Stimulated activated CD4-positive, alpha-beta T cell treated with anti-CD3 and anti-CD28 coated beads, Interleukin-15, amount 100 ng/mL, for 48 hours (primary cell): ENCODE measurements at places on chromosomes 13 and 19.
A peak's percentile ranks its signal among the peaks of the same experiment; 100 is the strongest.

DNA sequence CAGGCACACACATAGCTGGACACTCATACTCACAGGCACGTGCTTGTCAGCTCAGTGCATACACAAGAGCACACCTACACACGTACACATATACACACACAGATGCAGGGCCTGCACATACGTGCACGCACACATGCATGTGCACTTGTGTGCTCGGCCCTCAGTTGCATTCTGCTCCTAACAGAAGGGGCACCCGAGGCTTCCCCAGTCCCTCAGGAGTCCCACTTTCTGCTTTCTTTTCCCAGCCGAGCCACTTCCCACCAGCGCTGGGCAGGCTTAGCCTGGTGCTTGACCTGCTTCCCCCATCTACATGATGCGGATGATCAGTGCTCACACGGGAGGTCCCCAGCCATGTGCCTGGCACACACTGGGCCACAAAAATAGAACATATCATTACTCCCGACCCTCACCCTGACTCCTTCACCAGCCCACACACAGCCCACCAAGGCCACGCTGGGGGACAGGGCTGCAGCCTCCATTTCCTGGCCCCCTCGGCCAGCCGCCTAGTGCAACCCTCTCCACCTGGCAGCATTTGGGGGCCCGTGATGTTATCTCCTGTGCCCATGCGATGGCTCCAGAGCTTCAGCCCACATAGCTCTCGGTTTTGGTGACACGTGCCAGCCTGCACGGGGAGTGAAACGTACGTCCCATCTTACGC, 125.2 kb upstream of the SPACA7 start:
- no peak for DNase-seq

GRCh38 chr19:48611872-48612271, 3.0 kb downstream of the FAM83E start:
- DNase-seq, result no peak

- DNase-seq, result no peak
These were observed 79.3 kb upstream of the TEX29 start for GRCh38 chr13:111241006-111241755.

DNA sequence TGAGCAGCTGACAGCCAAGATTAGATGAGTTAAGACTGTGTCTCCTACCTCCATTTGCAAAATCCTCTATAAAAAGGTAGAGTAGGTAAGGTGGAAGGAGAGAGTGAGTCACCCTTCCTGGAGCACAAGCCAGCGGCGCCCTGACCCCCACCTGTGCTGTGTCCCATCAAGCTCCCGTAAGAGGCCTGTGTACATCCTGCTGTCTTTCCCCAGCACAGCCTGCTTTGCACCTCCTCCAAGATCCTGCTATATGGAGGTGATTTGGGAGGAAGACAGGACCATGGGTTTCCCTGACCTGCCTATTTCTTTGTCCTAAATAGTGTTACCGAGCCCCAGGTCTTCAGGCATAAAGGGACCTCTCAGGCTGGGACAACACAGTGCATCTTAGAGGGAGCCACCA, 62.3 kb upstream of the UQCRFS1 start:
- no peak for DNase-seq

- no peak for DNase-seq
These were observed 25.6 kb upstream of the CABP5 start for GRCh38 chr19:48069435-48069834.

- DNase-seq, result peak; percentile 43
These were observed 12.7 kb downstream of the NPAS1 start for GRCh38 chr19:47032171-47032811.

- DNase-seq, result no peak
These were observed 244.9 kb downstream of the NDFIP2 start for GRCh38 chr13:79725841-79726240.

- no peak for DNase-seq
These were observed 1.7 kb downstream of the PROSER1 start for GRCh38 chr13:39036212-39036611.

- no peak for DNase-seq
These were observed 291.6 kb downstream of the KLF12 start for GRCh38 chr13:73842626-73843025.
